ENCODE measurements at places on chromosomes 6 and 20. TPM values are rescaled to one million over a fixed set of nuclear protein-coding genes. Genes with fewer than 3 reads are reported as not detected.

Gene JPH2
- polyA plus RNA-seq: 0.43 TPM

Gene MYBL2
- 71.7 TPM for polyA plus RNA-seq

Gene WTAP
- polyA plus RNA-seq: 121 TPM

Gene PRR18
- polyA plus RNA-seq: not detected

Gene CAGE1
- polyA plus RNA-seq: 0.12 TPM

Gene TUBB2B
- polyA plus RNA-seq: 355 TPM

Gene CDH26
- 2.3 TPM for polyA plus RNA-seq

Gene ZC2HC1B
- not detected for polyA plus RNA-seq

Gene GMPR
- 0.64 TPM for polyA plus RNA-seq

Gene ANGPT4
- 0.05 TPM for polyA plus RNA-seq

Gene RIPOR2
- polyA plus RNA-seq: 9.5 TPM

Gene TMEM200A
- 7.1 TPM for polyA plus RNA-seq

Gene FRK
- polyA plus RNA-seq: 0.06 TPM

Gene SLC22A2
- polyA plus RNA-seq: 0.94 TPM

Gene TMEM244
- polyA plus RNA-seq: not detected

Gene MICB
- 8.8 TPM for polyA plus RNA-seq

Gene C6orf132
- polyA plus RNA-seq: 22.2 TPM

Gene COL19A1
- 0.03 TPM for polyA plus RNA-seq

Gene OARD1
- polyA plus RNA-seq: 60.8 TPM

Gene LAMA5
- 201 TPM for polyA plus RNA-seq

Gene MUC22
- not detected for polyA plus RNA-seq

Gene IL20RA
- 2.6 TPM for polyA plus RNA-seq

Gene SIRPD
- not detected for polyA plus RNA-seq

Gene NECAB3
- polyA plus RNA-seq: 8.5 TPM

Gene PRKN
- polyA plus RNA-seq: 0.64 TPM

Gene CTCFL
- polyA plus RNA-seq: 0.80 TPM

Gene BNIP5
- polyA plus RNA-seq: not detected

Gene TASP1
- 9.7 TPM for polyA plus RNA-seq

Gene SMIM26
- 363 TPM for polyA plus RNA-seq

Gene ANKRD66
- polyA plus RNA-seq: not detected

Gene TAB2
- 21.7 TPM for polyA plus RNA-seq

Gene RAET1L
- polyA plus RNA-seq: not detected

Gene C20orf141
- not detected for polyA plus RNA-seq

Gene OR2H2
- polyA plus RNA-seq: 0.86 TPM

Gene NXT1
- polyA plus RNA-seq: 39.1 TPM

Gene NKAIN4
- polyA plus RNA-seq: 9.5 TPM

Gene HCRTR2
- 0.15 TPM for polyA plus RNA-seq

Gene VWA7
- polyA plus RNA-seq: 0.75 TPM

Gene PRL
- polyA plus RNA-seq: not detected

Gene E2F1
- 13.9 TPM for polyA plus RNA-seq

Gene BTNL2
- polyA plus RNA-seq: not detected

Gene GJA10
- polyA plus RNA-seq: not detected

Gene SLC22A16
- 0.37 TPM for polyA plus RNA-seq

Gene ARMC12
- polyA plus RNA-seq: 0.94 TPM

Gene RGS17
- 10.6 TPM for polyA plus RNA-seq

Gene SULF2
- 9.5 TPM for polyA plus RNA-seq

Gene ZBTB46
- 3.2 TPM for polyA plus RNA-seq

Gene APCDD1L
- polyA plus RNA-seq: 1.8 TPM

Gene ZNF334
- 12.4 TPM for polyA plus RNA-seq

Gene HLA-DQA1
- polyA plus RNA-seq: 0.42 TPM

Gene ZNF341
- polyA plus RNA-seq: 3.6 TPM

Gene SMLR1
- not detected for polyA plus RNA-seq

Gene CTAGE9
- polyA plus RNA-seq: not detected

Gene FAM83B
- 1.4 TPM for polyA plus RNA-seq

Gene NNAT
- 2.8 TPM for polyA plus RNA-seq

Gene MROH8
- polyA plus RNA-seq: 0.68 TPM

Gene POPDC3
- 5.7 TPM for polyA plus RNA-seq

All from GM23338 (cell line).